ENCODE measurements at places on chromosomes 12 and 14.

DNA sequence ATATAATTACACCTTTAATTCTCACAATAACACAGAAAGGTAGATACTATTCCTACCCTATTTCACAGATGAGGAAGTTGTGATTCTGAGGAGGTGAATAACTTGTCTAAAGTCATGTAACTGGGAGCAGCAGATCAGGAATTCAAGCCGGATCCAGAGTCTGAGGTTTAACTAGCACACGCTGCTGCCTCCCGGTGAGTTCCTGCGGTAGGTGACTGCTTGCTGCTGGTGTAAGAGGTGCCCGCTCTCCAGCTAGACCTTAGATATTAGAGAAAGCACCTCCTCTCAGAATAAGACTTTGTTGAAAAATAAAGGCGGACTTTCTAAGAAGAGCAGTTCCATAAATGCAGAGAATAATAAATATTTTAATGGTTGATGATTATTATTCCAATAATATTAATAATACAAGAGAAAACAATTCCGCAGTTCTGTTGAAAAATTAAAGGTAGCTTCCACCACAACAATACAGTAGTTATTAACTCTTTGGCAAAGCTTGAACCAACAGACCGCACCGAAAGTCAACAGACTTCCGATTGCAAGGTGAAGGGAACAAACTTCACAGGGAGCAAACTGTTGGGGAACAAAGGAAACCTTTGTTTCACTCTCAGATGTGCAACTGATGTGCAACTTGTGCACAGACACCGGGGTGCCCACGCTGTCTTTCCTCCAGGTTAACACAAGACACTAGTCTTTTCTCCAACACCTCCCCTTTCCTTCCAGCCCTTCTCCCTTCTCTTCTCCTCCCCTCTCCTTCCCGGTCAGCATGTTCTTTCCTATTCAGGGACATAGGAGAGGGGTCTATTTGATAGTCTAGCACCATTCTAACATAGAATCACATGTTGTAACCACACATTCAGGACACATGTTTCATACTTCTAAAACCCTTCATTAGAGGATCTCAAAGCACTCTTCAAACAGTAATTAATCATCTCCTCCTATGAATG lies 73.2 kb upstream of the EGLN3 start:
- no peak for DNase-seq

- no peak for DNase-seq
Observed at GRCh38 chr14:90087433-90087832, 25.6 kb downstream of the KCNK13 start.

DNA sequence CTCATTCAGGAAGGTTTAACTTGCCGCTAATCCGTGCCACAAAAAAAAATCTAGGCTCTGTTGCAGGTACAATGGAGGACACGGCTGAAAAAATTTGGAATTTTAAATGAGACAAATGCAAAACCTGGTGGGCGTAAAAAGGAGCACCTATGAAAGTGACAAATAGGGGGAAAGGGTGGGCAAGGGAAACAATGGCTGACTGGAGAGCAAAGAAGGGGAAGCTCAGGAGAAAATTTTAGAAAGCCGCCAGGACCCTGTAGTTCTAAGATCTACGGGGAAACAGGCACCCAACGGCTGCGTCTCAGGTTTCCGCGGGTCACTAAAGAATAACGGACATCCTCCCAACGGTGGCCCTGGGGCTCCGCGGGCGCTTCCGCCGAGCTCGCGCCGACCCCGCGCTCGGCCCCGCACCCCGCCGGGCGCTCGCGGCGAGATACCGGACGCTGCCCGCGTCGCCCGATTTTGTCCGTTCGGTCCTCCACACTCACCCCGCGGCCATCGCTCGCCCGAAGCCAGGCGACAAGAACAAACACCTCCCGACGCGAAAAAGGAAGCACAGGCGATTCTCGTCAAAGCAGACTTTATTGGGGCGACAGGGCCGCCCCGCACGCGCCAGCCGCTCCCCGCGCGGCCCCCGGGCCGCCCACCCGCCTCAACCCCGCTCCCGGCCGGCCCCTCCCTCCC lies 1.1 kb upstream of the YY1 start:
- no peak for DNase-seq

GRCh38 chr12:109462868-109463692 lies 14.0 kb downstream of the KCTD10 start:
- no peak for DNase-seq

- no peak for DNase-seq
Observed at GRCh38 chr14:90114554-90114953, 52.8 kb downstream of the KCNK13 start.

GRCh38 chr12:77049767-77050353 lies 15.5 kb downstream of the E2F7 start:
- DNase-seq: no peak

- no peak for DNase-seq
Observed at GRCh38 chr12:25687226-25687625, 134.1 kb upstream of the LMNTD1 start.

DNA sequence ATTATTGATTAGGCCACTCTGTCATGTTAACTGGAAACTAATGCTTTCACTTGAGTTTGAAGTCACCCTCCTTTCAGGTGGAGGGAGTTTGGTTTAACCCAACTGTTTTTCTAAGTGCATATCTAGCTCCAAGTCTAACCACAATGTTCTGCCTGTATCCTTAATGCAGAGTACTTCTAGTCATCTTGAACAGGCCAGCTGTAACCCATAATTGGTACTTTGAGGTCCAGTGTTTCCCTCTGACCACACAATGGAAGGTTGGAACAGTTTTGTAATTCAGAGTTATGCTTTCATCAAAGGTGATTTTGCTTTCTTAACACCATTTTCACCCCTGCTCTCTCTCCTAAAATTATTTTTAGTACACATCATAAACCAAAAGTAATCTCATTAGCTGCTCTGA lies 237.2 kb upstream of the DCN start:
- no peak for DNase-seq

GRCh38 chr12:54356228-54356627 lies 8.1 kb downstream of the GPR84 start:
- DNase-seq: no peak

GRCh38 chr12:5586201-5586600 lies 154.3 kb downstream of the NTF3 start:
- no peak for DNase-seq

DNA sequence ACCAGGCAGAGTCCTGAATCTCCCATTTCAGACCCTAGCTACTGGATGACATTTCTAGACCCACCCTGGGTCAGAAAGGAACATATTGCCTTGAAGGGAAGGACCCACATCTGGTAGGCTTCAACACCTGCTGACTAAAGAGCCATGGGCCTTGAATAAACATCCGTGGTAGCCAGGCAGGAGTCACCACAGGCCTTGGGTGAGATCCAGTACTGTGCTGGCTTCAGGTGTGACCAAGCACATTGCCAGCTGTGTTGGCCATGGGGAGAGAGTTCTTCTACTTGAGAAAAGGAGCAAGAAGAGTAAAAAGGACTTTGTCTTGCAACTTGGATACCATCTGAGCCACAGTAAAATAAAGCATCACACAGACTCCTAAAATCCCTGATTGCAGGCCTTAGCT lies 332.6 kb downstream of the SLC16A7 start:
- DNase-seq: no peak
